Fibroblast of the aortic adventitia (primary cell): ENCODE measurements at places on chromosomes 6 and 20.
A peak's percentile ranks its signal among the peaks of the same experiment; 100 is the strongest.

DNA sequence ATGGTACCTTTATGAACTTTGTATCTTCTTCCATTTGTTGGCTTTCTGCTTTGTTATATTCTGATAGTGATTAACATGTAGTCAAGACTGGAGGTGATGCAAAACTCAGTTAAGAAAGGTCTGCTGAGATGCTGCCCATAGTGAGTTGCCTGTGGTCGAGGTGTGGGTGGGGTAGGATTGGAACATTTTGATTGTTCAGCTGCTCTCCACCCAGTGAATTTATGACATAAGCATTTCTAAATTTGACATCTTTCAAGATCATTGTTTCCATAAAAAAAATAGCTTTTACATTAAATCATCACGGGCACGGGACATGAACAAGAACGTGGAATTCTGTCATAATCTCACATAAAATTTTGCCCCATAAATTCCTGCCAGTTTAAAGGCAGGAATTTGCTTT lies 146.6 kb upstream of the POU3F2 start:
- DNase-seq, result no peak

GRCh38 chr6:147551976-147552375 lies 43.5 kb downstream of the SAMD5 start:
- no peak for DNase-seq

GRCh38 chr6:39999006-39999867 lies 65.0 kb upstream of the MOCS1 start:
- no peak for DNase-seq

DNA sequence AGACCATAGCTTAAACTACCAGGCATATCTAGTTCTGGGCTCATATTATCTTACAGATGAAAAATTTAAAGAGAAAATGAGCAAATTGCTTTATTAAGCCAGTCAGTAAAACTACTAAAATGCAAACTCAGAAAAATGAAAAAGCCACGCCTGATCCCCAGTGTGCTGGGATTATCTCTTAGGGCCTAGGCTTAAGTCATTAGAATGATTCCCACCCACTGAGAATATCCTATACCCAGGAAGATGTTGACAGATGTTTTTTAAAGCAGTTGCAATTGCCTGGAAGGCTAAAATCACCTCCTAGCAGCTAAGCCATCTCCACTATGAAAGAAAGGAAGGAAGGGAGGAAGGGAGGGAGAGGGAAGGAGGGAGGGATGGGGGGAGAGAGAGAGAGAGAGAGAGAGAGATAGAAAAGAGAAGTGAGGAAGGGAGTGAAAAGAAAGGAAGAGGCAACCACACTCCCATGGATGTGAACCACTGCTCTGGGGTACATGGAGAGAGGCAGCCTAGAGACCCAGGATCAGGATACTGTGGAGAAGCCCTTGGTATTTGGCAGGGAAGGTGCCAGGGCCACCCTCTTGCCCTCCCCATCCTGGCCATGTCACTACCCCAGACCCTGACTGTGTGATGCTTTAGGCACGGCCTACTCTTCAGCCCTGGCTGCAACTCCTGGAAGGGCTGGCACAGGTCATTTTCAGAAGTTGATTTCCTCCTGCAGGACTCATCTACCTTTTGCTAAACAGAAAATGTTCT lies 21.9 kb downstream of the NEDD9 start:
- DNase-seq, result no peak

GRCh38 chr20:7375905-7376304 lies 564.4 kb downstream of the HAO1 start:
- peak; percentile 42 for DNase-seq

DNA sequence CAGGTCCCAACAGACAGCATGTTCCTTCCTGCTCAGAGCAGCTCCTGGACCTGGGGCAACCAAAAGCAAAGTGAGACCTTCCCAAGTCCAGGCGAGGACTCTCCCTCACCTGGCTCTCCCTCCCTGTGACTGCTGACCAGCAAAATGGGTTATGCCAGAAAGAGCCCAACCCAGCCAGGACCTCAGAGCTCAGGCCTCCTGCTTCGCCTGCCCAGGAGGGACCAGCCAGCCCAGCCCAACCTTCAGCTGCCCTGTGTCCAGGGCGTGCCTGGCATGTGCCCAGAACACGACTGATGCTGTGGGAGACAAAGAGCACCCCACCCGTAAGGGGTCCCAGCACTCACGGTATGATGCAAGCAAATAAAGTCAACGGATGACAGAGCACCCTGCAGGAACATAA lies 74.0 kb upstream of the CST7 start:
- no peak for DNase-seq

DNA sequence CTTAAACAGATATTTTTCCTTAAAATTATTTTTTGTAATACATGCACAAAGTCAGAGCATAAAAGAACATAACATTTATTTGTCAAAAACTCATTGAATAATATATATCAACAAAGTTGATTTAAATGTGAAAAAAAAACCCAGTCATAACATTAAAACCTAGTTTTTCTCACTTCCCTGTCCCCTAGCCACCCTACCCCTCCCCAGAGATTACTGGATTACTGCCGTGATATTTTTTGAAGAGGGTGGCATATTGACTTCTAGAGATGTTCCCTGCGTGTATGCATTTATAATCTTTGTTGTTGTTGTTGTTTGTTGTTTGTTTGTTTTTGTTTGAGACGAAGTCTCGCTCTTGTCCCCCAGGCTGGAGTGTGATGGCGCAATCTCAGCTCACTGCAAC lies 52.4 kb upstream of the ARMC2 start:
- DNase-seq, result no peak

DNA sequence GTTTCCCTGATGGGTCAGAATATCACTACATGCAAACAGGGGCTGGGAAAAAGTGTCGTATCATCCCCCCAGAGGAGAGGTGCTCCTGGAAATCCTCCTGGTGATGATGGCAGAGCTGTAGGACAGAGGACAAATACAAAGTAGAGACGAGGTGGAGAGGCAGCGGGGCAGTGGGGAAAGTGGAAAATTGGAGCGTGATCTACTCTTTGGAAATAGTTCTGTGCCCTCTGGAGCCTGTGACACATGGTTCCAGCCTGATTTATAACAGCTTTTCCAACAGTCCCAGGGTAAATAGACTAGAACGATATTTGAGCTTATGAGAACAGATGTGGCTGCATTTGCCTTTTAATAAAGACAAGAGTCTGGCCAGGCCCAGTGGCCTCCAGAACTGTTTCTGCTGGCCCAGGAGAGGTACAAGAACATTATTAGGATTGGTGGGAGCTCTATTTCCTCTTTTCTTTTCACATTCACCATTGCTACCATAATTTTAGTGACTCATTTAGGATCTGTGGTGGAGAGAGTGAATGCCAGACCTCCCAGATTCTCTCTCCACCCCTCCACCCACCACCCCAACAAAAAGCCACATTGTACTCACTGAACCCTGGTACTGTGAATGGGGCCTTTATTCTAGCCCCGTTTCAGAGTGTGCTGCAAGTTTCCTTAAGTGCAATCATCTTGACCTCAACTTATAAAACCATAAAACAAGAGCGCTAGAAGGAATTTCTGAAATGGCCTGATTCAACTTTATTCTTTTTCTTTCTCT lies 78.3 kb downstream of the BTBD3 start:
- DNase-seq, result no peak

GRCh38 chr6:112193117-112193516 lies 61.2 kb downstream of the LAMA4 start:
- peak; percentile 50 for DNase-seq

GRCh38 chr6:165922309-165922794 lies 245.3 kb downstream of the TBXT start:
- peak; percentile 17 for DNase-seq

GRCh38 chr6:103707596-103708325 lies 1152.0 kb downstream of the HACE1 start:
- DNase-seq, result no peak

DNA sequence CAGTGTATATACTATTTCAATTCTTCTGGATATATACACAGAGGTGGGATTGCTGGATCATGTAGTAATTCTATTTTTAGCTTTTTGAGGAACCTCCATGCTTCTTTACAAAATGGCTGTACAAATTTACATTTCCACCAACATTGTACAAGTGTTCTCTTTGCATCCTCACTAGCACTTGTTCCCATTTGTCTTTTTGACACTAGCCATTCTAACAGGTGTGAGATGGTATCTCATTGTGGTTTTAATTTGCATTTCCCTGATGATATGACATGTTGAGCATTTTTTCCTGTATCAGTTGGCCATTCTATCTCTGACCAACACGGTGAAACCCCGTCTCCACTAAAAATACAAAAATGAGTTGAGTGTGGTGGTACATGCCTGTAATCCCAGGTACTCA lies 68.1 kb upstream of the PMEPA1 start:
- DNase-seq, result no peak

- DNase-seq, result no peak
Observed at GRCh38 chr6:118722829-118723813, 71.7 kb upstream of the CEP85L start.

GRCh38 chr6:118724211-118724610 lies 72.8 kb upstream of the CEP85L start:
- DNase-seq, result no peak

- DNase-seq, result no peak
Observed at GRCh38 chr6:154615483-154616025, 105.1 kb upstream of the CNKSR3 start.

DNA sequence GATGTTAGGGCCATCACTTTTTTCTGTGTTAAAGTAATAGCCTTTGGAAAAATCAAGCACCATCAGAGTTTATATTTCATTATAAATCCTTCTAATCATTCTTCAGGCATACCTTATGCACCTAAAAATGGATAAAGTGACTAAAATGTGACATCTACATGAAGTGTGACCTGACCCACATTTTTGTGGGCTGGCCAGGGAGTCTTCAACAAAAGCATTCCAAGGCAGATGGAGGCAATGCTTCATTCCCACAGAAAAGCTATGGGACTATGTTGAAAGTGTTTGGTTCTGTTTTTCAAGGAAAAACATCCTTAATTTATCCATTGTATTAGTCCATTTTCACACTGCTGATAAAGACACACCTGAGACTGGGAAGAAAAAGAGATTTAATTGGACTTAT lies 58.8 kb upstream of the LTV1 start:
- no peak for DNase-seq

DNA sequence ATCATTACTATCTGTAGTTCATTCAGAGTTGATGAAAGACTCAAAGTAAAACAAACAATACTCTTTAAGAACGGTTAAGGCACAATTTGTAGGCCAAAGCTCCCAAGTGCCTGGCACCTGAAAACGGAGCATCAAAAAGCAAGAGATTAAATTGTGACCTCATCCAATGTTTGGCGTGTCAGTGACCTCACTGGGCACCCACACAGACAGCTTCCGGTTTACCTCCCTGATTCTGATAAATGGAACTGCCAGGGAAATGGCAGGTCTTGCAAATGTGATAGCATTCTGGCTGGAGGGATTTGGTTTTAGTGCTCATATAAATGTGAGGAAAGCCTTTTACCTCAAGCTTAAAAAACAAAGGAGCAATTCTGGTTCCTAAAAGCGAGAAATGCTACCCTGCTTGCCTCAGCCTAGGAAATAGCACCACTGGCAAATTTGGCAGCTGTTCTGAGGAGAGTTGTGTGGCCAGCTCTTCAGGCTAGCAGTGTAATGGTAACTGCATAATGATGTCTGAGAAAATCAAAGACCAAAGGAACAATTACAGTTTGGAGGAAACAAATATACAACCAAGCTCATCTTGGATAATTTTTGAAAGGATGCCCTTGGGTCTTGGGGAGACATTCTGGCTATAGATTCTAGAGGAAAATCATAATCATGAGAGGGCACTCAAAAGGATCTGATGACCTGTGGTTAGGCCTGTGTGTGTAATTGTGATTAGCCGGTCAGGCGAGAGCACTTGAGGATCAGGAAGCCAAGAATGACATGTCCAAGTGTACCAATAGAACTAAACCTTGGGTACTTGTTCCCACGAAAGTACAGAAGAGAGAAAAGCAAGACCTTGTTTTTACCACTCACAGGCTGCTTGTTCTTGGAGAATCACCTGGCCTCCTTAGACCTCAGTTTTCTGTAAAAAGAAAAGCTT lies 174.3 kb downstream of the TFAP2B start:
- no peak for DNase-seq

DNA sequence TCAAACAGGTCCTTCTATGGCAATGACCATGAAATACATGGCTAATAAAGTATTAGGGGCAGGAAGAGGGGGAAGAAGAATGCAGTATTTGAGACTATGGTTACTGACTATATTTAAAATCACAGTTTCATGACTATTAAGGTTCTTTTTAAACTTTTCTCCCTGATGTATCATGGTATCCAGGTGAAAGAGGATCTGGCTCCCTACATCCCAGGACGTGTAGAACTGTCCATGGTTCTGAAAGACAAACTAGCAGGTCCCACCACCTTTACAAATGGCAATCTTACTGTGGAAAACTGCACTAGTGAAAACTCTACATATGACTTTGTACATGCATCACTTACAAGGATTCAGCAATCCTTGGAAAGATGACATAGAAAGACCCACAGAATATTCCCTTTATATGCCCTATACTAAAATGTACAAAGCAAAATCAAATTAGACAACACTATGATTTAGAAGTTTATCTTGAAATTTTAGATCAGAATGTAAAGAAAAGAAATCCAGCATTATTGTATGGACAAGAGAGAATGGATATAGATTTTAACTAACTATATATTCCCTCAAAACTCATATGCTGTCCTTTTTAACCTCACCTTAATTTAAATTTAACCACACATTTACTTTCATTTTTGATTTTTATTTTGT lies 33.5 kb downstream of the RPP21 start:
- DNase-seq, result peak; percentile 35

DNA sequence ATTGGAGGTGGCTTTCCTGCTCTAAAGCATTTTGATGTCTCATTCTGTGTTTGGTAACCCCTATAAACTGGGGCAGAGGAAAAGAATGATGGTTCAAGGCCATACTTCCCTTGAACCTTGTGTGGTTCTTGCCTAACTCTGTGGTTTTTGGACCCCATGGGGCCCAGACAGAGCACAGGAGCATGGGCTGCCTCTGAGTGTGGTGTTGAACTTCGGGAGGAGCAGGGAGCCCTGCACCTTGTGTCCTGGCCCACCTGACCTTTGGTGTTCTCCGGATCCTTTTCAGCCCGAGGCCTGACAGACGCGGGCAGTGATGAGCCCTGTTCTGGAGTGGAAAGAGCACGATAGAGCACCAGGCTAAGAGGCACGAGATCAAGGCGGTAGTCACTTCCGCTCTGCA lies 18.8 kb downstream of the TMEM74B start:
- no peak for DNase-seq

- no peak for DNase-seq
Observed at GRCh38 chr6:66396145-66396544, 689.1 kb upstream of the EYS start.

DNA sequence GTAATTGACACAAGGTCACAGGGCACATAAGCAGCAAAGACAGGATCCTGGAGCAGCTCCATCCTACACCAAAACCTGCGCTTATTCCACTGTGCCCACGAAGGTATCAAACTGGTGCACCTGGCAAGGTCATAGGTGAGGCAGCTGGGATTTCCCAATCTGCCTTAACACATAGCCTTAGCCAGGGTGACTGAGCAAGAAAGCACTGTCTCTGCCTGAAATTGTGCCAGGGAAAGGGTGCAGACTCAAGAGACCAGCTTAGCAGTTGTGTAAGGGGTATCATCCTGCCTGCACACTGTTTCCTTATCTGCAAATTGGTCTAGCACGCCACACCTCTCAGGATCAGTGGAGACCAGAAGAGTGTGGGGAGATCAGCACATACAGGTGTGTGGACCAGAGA lies 82.8 kb downstream of the MAFB start:
- DNase-seq, result no peak
